ENCODE measurements at places on chromosomes 1 and 21. TPM values are rescaled to one million over a fixed set of nuclear protein-coding genes. Genes with fewer than 3 reads are reported as not detected.

The RAD54L gene
- 5.8 TPM for total RNA-seq

The HRNR gene
- total RNA-seq = not detected

The OVAAL gene
- not detected for total RNA-seq

The OR14K1 gene
- total RNA-seq = not detected

The TNFRSF18 gene
- 1.0 TPM for total RNA-seq

The C1QC gene
- not detected for total RNA-seq

The SEMA6C gene
- 15.6 TPM for total RNA-seq

The NASP gene
- 83.4 TPM for total RNA-seq

The MSH4 gene
- total RNA-seq = under 0.01 TPM

The FAM72B gene
- total RNA-seq = 2.3 TPM

The PBX1 gene
- total RNA-seq = 3.9 TPM

The SUCO gene
- 22.8 TPM for total RNA-seq

Measured in bladder microvascular endothelial cell (primary cell).